MG63 (cell line): ENCODE measurements at places on chromosomes 1 and 21.

DNA sequence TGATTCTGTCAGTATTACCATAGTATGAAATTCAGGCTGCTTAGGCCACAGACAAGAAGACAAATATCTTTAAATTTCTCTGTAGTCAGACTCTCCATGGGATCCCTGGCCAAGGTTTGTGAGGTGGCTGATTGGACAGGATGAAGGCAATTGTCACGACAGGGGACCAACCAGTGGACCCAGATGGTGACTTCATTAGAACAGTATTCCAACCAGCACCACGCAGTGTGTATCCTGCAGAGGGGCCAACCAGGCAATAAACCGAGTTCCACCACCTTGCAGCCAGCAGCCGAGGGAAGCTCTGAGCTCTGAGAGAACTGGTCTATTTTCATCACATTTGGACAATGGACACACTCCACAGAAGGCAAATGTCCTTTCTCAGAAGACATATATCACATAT lies 16.1 kb downstream of the DSCAM start:
- DNase-seq, result no peak

- peak; percentile 65 for DNase-seq
Observed at GRCh38 chr1:219542828-219543518, 69.9 kb downstream of the ZC3H11B start.

- DNase-seq, result no peak
Observed at GRCh38 chr1:221759436-221759835, 17.5 kb upstream of the DUSP10 start.

GRCh38 chr1:36982709-36983108 lies 51.6 kb downstream of the GRIK3 start:
- no peak for DNase-seq
